ENCODE measurements at places on chromosomes 2 and 18. TPM values are rescaled to one million over a fixed set of nuclear protein-coding genes. Genes with fewer than 3 reads are reported as not detected.
A peak's percentile ranks its signal among the peaks of the same experiment; 100 is the strongest.

DNA sequence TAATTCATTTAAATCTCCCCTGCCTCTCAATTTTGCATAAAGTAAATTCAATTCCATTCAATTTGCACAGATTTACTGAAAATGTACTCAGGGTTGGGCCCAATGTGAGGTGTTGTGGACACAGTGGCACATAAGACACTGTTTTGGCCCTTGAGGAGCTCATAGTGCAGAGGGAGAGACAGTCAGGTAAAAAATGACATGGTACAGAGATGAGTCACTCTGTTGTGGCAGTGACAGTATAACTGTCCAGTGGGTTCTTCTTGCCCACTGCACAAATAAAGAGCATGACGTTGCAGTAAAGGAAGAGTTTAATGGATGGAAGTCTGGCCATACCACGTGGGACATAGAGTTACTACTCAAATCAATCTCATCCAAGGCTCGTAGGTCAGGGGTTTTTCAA lies 400.3 kb upstream of the TRIB2 start:
- DNase-seq, result no peak

DNA sequence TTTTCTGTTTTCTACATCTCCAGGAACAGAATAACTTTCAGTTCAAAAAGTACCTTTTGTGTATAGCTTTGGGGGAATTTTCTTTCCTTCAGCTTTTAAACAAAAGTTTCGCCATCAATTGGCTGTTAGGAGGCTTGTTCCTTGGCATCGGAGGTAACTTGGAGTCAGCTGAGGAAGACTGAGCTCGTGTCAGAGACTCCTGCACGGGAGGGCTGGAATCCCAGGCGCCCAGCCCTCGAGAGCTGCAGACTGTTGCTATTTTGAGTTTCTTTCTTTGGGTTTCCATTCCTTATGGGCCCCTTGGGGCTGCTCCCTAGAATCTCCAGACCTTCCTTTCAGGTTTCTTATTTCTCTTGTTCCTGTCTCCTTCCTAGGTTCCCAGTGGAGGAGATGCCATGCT lies 8.1 kb downstream of the EMILIN2 start:
- DNase-seq, result peak; percentile 64

DNA sequence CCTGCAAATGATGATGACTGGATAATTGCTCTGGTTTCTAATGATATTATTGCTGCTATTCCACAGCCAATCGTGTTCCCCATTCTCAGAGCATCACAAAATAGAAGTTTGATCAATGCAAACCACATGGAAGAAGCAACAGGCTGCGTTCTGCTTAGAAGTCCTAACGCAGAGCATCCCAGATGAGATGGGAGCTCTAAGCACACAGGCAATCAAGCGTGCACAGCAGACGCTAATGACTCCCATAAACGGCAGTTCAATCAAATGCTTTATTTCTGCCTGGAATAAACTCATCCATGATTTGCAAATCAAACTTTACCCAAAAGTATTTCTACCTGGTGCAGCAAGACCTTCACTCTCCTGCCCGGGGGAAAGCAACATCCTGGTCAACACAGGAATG lies 304.2 kb downstream of the FBXO15 start:
- DNase-seq, result no peak

DNA sequence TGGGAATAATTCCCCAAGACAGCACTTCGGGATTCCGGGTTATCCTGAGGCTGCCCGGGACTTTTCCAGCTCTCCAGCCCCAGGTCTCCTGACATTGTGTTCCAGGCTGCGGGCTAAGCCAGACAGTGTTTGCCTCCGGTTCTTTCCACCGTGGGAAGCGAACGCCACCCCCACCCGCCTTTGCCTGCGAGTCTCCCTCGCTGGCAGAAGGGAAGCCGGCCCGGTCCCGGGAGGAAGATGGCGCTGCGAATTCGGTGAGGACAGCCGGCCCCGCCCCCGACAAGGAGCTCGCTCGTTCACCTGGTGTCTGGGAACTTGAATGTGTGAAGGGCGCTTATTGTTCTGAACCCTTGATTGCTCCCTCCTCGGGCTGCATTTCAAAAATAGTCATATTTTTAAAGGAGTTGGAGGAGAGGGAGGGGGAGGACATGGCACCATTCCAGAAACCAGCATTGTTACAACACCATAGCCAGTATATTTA lies 2.9 kb downstream of the LRATD1 start:
- peak; percentile 89 for DNase-seq

DNA sequence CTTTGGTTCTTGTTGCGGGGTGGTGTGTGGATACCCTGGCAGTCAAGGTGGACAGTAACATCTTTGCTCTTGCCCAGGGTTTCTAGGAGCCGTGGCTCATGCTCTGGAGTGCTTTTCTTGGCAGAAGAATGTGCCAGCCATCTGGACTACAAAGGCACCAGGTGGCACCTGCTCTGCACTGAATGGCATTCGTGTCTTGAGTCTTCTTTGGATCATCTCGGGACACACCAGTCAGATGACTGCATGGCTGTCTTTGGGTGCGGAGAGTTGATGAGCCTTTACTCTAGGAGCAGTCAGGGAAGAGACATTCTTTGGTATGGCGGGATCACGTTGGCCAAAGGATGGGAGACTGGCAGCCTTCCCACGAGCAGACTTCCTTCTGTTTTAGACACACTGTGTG lies 104.1 kb upstream of the SEC11C start:
- DNase-seq, result no peak

GRCh38 chr2:230872968-230873660 lies 8.4 kb downstream of the ITM2C start:
- DNase-seq, result no peak

DNA sequence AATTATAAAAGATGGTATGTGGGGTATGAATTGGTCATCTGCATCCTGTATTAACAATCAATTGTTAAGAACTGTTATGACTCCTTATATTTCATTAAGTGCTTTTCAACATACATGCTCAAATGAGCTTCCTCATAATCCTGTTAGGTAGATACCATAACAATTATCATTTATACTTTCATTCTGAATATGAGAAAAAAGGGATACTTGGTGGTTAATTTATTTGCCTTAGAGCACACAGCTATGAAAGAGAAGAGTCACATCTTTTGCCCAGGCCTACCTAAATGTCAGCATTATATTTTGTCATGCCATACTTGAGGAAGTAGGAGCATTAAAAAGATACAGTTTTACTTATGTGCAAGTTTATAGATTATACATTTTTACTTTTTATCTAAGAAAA lies 169.6 kb downstream of the TCF4 start:
- no peak for DNase-seq

- DNase-seq, result no peak
Measured at GRCh38 chr2:66982766-66983165, 414.4 kb upstream of the ETAA1 start.

GRCh38 chr2:159936471-159936870 lies 125.9 kb downstream of the PLA2R1 start:
- DNase-seq, result no peak

DNA sequence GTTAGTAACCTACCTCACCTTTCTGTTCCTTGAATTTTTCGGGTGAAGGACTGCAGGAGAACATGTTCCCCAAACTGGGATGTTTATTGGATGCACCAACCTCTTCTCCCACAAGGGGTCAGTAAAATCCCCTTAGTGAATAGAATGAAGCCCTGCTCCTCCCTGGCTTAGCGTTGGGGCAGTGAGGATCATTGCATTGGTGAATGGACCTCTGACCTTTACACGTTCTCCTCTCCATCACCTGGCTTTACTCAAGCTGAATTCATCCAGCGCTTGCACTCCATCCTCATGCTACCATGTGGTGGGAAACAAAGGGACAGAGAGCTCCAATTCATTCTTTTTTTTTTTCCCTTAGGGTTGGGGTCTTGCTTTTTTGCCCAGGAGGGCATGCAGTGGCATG lies 157.2 kb downstream of the MIB1 start:
- no peak for DNase-seq

- no peak for DNase-seq
Measured at GRCh38 chr2:218998414-218999002, 5.3 kb upstream of the CRYBA2 start.

- no peak for DNase-seq
Measured at GRCh38 chr2:187395276-187396015, 52.6 kb downstream of the CALCRL start.

- DNase-seq, result no peak
Measured at GRCh38 chr2:129277585-129277981, 701.9 kb upstream of the RAB6C start.

GRCh38 chr2:16243411-16243996 lies 303.2 kb downstream of the MYCN start:
- no peak for DNase-seq

GRCh38 chr18:63261029-63261428 lies 58.5 kb downstream of the BCL2 start:
- no peak for DNase-seq

GRCh38 chr18:48514786-48515185 lies 24.0 kb upstream of the CTIF start:
- no peak for DNase-seq

DNA sequence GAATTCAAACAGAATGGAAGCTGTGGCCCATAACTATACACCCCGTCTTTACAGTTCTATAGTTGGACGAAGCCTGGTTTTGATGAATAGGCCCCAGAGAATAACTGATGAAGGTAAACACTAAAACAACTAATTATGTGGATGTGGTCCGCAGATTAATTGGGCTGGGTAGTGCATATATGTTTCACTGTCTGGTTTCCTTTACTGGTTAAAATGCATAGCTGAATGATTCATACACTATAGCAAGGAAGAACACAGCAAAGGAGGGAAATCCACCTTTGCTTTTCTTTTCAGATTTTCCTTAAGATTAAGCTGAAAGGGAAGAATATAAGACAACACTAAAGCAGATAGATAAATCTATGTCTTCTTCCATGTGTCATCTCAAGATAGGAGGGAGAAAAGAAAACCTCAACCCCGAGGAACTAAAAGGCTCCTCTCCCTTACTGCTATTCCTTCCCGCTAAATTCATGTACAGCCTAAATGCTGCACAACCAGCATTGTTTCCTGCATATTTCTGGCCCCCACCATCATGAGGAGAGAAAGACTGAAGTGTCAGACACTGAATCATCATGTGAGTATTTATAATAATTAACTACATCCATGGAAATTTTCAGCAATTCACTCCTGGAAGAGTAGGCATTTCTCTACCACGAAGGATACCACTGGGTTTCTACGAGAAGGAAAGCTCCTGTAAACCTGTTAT lies 297.1 kb upstream of the CCDC68 start:
- DNase-seq, result no peak

- no peak for DNase-seq
Measured at GRCh38 chr18:37442477-37442876, 123.1 kb downstream of the CELF4 start.

GRCh38 chr2:120794716-120795115 lies 59.0 kb downstream of the GLI2 start:
- DNase-seq, result no peak

GRCh38 chr2:26347286-26347865 lies 787 bp upstream of the ADGRF3 start:
- no peak for DNase-seq

DNA sequence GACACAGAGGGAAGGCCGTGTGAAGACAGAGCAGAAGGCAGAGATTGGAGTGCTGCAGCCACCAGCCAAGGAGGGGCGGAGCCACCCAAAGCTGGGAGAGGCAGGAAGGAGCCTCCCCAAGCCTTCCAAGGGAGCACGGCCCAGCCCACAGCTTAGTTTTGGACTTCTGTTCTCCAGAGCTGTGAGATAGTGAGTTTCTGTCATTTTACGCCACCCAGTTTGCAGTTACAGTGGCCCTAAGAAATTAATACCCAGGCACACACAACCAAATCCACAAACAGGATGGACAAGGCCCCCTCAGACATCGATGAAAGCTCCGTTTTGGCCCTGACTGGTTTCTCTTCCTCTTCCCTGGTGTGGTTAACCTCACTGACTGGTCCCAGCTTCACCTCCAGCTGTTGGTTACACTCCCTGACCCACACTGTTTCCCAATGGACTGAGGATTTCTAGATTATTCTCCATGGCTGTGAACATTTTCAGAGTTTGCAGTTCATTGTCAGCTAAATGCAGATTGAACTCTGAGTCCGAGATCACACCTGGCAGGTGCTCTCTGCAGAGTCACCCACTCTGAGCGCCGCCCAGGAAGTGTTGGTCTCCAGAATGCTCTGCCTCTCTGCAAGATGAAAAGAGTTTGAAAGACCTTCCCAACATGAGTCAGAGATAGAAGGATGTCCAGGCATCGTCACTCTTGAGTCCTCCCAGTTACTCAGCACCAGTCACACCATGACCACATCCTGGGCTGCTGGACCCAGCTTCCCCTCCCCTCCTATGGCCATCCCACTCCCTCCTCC lies 100.2 kb downstream of the TWIST2 start:
- peak; percentile 81 for DNase-seq

- no peak for DNase-seq
Measured at GRCh38 chr18:75003764-75004690, 204.9 kb downstream of the PTGR3 start.

DNA sequence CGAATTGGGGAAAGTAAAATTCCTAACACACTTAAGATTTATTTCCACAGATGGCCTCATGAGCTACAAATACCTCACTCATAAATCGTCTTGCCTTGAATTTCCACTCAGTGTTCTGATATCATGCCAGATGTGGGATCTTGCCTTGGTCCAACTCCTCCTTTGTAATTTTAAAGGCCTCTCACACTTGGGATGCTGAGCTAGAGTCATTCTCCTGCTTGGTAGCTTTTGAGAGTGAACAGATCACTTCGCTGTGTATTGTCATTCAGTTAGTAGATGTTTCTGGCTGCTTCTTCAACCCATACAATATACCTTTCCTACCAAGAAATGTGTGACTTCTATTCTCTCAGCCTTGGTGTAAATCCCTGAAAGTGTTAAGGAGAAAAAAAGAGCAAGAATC lies 309.2 kb downstream of the NRXN1 start:
- DNase-seq, result no peak

Gene ADRA2B
- under 0.01 TPM for polyA plus RNA-seq

Gene METTL21A
- polyA plus RNA-seq, result 22.8 TPM

Gene CYTIP
- 6.6 TPM for polyA plus RNA-seq

Gene CPO
- polyA plus RNA-seq, result not detected

Gene RNF25
- polyA plus RNA-seq, result 11.6 TPM

Gene APCDD1
- 12.9 TPM for polyA plus RNA-seq

Gene DES
- polyA plus RNA-seq, result 35.1 TPM

Gene SERPINB5
- 2.9 TPM for polyA plus RNA-seq

Gene HADHB
- polyA plus RNA-seq, result 93.3 TPM

Gene CTAGE1
- polyA plus RNA-seq, result not detected

Gene IL36G
- not detected for polyA plus RNA-seq

Gene COL4A4
- 1.6 TPM for polyA plus RNA-seq

Gene CD8B
- 0.92 TPM for polyA plus RNA-seq

Gene CHRNG
- polyA plus RNA-seq, result not detected

Gene CABYR
- polyA plus RNA-seq, result not detected

Gene LIMS3
- polyA plus RNA-seq, result 1.4 TPM

Gene COLEC12
- polyA plus RNA-seq, result 4.2 TPM
